ENCODE measurements at places on chromosomes 5 and 9.

- no peak for DNase-seq
Observed at GRCh38 chr9:9631284-9631683, 981.5 kb downstream of the PTPRD start.

DNA sequence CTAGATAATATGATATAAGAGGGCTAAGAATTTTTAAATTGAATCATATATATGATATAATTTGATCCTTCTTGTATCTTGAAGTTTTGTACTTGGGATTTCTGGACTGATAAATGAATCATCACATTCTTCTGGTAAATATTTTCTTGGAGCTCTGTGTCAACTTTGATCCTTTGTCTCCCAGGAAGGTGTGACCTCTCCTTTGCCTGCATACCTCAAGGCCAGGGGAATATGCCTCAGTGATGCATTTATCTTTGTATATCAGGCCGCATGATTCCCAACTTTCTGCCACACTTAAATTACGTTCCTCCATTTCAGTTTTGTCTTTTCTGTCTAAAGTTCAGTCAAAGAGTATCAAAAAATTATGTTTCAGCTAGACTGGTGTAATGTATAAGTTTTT lies 101.2 kb downstream of the NLN start:
- no peak for DNase-seq

- DNase-seq: no peak
Observed at GRCh38 chr9:131668439-131669268, 71.2 kb downstream of the RAPGEF1 start.

DNA sequence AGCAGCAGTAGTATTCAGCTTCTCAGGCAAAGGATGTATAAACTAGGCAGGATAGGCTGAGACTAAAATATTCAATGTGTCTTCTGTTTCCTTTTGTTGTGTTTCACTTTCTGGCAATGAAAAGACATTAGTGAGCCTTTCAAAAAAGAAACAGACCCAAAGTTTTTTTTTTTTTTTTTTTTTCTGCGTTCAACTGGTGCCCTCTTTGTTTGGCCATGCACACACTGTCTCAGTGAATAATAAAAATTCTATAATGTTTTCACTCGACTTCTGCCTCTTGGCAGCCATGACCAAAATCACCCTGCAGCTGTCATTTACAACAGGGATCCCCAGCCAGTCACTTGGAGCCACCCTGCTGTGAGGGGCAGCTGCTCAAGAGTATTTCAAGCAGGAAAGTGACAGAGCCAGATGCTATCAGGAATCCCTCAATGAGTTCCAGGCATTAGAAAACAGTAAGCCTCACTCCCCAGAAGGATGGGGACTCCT lies 44.0 kb upstream of the MAN2A1 start:
- no peak for DNase-seq

DNA sequence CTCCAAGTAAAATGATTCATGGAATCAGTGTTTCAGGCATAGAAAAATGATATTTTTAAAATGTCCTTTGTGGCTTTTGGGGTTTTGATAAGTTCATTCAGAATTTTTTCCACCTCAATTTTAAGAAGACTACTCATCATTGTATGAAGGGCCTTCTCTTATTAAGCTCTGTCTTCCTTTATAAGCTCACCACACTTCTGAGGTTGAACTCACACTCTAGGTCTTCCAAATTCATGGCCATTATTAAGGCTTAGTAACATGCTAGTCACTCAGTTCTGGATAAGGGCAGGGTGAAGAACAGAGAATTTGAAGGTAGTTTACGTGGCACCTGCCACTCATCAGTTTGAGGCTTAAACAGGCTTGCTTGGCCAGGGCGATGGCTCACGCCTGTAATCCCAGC lies 4.2 kb downstream of the MELK start:
- DNase-seq: no peak

- DNase-seq: no peak
Observed at GRCh38 chr9:116280529-116280928, 126.9 kb downstream of the PAPPA start.

GRCh38 chr5:104267320-104268015 lies 704.9 kb upstream of the NUDT12 start:
- no peak for DNase-seq

GRCh38 chr5:142785206-142785605 lies 15.0 kb downstream of the ARHGAP26 start:
- DNase-seq: no peak

- DNase-seq: no peak
Observed at GRCh38 chr9:70994582-70994981, 126.8 kb downstream of the TRPM3 start.

- no peak for DNase-seq
Observed at GRCh38 chr5:73295447-73295846, 122.5 kb downstream of the TMEM174 start.

DNA sequence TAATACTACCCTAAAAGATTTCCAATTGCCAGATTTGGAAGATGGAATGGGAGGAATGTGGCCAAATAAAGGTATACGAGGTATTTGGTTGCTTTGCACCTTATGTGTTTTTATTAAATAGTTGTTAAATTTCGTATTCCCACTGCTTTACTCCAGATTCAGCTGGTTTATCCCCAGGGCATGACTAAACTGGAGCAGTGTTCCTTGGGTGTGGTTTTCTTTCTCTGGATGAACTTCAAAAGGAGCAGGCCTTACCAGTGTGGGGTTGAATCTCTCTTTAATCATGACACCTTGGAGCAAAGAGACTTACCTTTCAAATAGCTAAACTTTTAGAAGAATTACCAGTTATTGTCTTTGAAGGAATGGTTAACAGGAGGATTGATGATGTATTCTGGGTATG lies 121.7 kb upstream of the BNC2 start:
- no peak for DNase-seq

GRCh38 chr9:129346046-129346445 lies 168.0 kb upstream of the IER5L start:
- DNase-seq: no peak

- DNase-seq: no peak
Observed at GRCh38 chr9:97802276-97802675, 50.8 kb upstream of the FOXE1 start.

DNA sequence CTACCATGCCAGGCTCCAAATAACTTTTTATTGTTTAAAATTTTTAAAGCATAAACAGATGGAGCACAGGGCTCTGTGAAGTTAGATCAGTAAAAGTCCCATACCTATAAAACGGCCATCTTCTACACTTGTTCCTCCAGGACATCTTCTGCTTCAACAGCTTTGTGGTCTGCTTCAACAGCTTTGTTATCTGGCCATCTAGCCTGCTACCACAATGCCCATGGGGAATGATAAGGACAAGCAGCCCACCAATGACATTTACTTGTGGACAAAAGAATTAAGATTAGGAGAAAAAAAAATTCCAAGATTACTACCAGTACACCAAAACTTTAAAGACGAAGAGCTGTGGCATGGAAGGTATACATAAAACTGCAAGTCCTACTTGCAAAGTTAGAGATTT lies 2.2 kb upstream of the VPS13A start:
- no peak for DNase-seq

DNA sequence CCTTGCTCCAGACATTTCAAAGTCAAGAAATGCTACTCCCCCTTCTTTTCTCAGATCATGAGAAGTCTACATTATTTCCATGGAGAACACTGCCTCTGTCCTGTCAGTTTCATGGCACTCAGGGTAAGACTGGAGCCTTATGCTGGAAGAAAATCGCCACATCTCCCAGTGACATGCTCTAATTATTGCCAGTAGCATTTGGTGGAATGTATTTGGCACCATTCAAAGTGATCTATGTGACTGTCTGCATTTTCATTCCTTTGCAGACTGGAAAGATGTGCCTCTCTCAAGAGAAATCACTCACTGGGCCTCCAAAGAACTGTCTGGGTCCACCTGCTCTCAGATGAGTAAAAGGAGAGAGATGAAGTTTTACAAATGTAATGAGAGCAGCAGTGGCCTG lies 840 bp upstream of the PLCXD3 start:
- no peak for DNase-seq

DNA sequence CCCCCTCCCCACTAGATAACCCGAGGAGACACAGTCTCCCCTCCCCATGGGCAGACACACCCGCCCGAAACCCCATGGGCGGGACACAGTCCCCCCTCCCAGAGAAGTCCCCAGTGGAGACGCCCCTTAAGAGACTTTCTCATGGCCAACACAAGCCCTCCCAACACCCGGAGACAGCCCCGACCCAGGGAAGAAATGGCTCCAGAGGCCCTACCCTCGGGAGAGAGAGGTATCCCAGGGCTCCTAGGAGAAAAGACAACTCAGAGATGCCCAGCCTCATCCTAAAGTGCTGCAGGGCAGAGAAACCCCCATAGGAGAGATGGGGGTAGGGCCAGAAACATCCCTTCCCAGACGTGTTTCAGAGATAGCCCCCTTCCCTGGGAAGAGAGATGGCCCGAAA lies 27.4 kb downstream of the PCDH1 start:
- DNase-seq: no peak

GRCh38 chr5:54254482-54255198 lies 55.7 kb downstream of the ARL15 start:
- DNase-seq: no peak

- no peak for DNase-seq
Observed at GRCh38 chr9:37931592-37931991, 27.7 kb upstream of the SLC25A51 start.

DNA sequence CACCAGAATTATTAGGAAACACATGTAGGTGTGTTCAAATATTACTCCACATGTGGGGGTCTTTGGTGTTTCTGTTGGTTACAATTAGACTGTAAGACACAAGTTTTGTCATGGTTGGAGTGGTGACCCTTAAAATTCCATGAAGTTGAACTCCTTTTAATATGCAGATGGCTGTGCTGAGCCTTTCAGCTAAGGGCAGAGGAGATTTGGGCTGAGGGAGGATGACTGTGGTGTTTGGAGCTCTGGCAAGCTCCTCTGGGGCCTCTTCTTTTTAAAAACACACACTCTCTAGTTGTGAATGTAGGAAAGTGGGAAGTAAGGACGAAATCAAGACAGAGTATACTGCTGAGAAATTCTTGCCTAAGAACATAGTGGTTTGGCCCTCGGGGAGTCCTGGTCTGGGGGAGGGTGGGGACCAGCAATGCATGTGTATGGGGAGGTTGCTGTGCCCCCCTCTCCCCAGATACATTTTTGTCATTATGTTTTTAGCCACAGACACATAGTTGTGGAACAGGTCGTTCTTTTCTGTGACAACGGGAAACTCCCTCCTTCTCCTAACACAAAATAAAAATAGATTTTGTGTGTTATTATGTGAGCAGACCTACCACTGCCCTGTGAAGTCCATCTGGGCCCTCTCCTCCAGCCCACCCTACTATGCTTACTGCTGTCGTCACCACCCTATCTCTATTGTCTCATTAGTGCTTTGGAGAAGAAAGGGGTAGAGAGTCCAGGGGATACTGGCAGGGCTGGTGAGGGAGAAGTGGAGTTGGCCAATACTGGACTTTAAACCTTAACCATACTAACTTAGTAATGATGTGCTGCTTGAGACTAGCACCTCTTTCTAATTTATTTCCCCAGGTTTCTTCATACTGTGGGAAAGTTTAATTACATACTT lies 10.0 kb downstream of the SMARCA2 start:
- no peak for DNase-seq

GRCh38 chr5:135810188-135810943 lies 24.1 kb upstream of the SLC25A48 start:
- DNase-seq: no peak

DNA sequence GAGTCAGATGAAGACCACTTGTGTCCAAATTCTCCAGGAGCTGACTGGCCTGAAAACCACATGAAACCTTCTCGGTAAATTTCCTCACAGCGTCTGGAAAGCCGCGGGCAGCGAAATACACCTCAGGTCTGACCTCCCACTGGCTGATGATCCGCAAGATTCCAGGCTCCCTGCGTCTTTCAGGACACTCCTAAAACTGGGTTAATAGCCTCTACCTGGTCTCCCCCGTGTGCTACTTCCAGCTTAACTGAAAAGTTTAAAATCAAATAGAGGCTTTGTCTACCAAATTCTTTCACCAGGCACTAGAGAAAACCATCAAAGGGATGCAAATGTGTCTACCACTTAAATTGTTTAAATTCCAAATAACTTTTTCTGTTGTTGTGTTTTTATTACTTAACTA lies 312.6 kb downstream of the DRD1 start:
- DNase-seq: no peak

DNA sequence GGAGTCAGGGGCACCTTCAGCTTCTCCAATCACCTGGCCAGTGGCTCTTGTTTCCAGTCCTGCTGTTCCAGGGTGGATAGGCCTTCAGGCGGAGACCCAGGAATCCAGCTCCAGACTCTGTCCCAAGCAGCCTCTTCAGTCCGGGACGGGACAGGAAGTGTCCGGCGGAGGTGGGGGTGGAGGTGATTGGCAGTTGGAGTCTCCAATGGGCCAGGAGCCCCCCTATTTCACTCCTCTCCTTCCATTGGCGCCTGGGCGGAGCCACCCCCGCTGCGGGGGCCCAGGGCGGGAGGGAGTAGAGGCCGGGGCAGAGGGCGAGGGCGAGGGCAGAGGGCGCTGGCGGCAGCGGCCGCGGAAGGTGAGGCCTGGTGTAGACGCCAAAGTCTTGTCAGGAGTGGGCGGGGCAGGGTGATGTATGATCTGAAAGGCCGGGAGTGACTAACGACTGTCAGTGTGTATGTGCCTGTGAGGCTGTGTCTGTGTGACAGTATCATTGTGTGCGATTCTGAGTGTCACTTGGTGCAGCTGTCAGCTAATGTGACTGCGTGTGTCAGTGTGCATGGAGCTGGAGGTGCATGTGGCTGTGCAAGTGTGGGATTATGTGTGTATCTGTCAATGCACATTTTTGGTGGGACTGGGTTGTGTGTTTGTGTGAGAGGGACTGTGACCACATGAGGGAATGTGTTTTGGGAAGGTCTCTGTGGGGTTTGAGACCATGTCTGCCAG lies at the start of gene IL11RA:
TSS of gene IL11RA (plus strand) at position 310 of the 726 bp plus-strand sequence. CDS start 3,033 bp downstream, outside the sequence.
- no peak for DNase-seq

DNA sequence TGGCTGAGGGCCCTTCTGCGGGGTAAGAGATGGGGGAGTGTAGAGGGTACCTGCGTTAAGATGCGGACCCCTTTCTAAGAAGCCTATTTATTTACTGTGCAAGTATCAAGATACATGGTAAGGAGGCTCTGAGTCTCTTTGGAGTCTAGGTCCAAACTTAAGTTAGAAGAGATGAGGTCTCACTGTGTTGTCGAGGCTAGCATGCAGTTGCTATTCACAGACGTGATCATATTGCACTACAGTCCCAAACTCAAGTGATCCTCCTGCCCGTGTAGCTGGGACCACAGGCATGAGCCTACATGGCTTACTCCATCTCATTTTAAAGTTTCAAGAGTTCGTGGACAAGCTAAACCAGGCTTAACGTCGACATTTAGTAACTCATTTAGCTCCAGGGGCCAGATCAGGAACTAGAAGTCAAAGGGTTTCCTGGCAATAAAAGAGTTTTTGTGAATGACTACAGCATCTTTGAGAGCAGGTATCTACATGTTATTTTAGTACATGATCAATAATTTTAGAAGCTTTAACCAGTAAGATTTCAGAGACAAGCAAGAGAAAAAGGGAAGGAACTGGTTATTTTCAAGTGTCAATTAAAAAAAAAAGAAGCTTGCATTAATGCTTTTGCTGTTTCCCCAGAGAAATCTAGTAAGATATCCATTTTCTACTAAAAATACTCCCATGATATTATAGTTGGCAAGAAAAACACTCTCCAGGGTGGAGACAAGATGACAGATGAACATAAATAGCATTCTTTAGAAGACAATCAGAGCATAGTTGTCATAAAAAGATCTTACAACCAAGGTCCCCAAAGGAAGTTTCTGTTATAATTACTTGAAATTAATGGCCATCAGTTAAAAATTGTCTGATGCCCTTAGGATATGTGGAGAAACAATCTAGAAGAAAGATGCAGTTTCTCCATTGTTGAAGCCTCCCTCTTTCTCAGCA lies 141.3 kb downstream of the SCAMP1 start:
- DNase-seq: no peak

GRCh38 chr9:112179816-112180215 lies 4.7 kb upstream of the SUSD1 start:
- DNase-seq: no peak
